ENCODE measurements at places on chromosomes 16 and 17. TPM values are rescaled to one million over a fixed set of nuclear protein-coding genes. Genes with fewer than 3 reads are reported as not detected.

Gene CRAMP1
- 8.0 TPM for total RNA-seq

Gene ANKRD40CL
- total RNA-seq: not detected

DNA sequence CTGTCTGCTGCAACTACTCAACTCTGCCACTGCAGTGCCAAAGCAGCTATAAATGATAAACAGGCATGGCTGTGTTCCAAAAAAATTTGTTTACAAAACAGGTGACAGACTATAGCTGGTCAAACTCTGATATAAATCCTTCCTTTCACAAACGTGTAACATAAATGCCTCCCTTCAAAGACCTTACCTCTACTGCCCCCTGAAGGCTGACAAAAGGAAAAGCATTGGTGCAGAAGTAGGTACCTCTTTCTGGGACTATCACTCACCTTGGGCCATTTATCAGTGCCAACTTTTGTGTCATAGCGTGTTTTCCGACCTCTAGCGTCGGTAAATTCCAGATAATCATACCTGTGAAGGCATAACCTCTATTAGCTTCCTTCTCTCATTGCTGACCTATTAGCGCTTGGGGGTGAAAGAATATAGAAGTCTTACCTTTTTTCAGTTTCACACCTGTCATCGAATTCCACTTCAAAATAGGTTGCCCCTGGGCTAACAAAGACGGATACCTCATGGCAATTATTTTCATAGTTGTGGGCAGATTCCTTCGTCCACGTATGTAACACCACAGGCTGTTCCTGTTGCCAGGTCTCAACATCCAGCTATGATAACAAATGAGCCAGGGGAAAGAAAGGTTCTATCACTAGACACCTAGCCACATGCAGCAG is 67.9 kb downstream of the ZZEF1 start:
- no peak for DNase-seq

GRCh38 chr17:2419486-2419885 is 18.6 kb upstream of the MNT start:
- DNase-seq: no peak

Gene RDM1
- total RNA-seq: 2.8 TPM

Gene TP53TG3F
- total RNA-seq: not detected

Gene SMIM22
- total RNA-seq: 0.98 TPM

DNA sequence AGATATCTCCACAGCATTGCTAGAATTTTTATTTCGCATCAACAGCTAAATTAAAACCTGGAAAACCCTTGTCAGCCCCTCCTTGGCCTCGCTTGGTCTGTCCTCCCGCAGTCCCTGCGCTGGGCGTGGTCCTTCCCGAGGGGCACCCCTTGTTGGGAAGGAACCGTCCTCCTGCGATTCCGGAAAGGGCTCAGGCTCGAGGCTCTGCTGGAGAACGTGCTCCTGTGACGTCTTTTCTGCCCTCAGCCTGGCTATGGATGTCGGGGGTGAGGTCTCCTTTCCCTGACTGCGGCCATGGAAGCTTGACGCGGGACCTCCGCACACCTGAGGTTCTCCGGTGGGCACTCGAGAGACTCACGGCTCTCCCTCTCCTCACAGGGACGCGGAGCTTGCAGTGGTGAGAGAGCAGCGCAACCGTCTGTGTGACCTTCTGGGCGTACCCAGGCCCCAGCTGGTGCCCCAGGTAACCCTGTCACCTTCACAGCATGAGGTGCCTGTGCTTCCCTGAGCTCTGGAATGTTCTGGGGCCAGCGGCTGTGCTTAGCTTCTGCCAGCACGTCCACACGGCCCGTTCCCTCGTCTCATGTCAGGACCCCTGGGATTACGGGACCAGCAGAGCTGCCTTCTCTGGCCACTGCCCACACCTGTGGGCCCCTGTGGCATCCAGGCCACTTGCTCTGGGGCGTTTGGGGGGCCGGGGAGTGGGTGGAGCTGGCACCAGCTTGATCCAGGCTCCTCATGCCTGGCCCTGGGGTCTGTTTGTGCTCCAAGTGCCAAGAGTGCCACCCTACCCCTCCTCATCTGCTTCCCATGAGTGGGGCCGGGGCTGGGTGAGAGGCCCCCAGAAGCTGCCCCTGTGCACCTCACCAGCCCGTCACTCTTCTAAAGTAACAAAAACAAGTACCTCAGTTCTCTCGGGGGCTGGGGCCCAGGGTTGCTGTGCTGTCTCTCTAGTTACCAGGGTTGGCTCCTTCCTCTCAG is 101.5 kb upstream of the ZNF750 start:
- no peak for DNase-seq

Gene KLHL10
- not detected for total RNA-seq

DNA sequence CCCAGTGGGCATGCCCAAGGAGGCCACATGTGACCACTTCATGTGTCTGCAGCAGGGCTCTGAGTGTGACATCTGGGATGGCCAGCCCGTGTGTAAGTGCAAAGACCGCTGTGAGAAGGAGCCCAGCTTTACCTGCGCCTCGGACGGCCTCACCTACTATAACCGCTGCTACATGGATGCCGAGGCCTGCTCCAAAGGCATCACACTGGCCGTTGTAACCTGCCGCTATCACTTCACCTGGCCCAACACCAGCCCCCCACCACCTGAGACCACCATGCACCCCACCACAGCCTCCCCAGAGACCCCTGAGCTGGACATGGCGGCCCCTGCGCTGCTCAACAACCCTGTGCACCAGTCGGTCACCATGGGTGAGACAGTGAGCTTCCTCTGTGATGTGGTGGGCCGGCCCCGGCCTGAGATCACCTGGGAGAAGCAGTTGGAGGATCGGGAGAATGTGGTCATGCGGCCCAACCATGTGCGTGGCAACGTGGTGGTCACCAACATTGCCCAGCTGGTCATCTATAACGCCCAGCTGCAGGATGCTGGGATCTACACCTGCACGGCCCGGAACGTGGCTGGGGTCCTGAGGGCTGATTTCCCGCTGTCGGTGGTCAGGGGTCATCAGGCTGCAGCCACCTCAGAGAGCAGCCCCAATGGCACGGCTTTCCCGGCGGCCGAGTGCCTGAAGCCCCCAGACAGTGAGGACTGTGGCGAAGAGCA is 4.4 kb downstream of the WFIKKN2 start:
- DNase-seq: no peak

Gene CRYBA1
- total RNA-seq: not detected

- no peak for DNase-seq
Observed at GRCh38 chr16:79528338-79528737, 72.2 kb downstream of the MAF start.

GRCh38 chr16:54031107-54031760 is 255.4 kb downstream of the IRX3 start:
- DNase-seq: no peak

DNA sequence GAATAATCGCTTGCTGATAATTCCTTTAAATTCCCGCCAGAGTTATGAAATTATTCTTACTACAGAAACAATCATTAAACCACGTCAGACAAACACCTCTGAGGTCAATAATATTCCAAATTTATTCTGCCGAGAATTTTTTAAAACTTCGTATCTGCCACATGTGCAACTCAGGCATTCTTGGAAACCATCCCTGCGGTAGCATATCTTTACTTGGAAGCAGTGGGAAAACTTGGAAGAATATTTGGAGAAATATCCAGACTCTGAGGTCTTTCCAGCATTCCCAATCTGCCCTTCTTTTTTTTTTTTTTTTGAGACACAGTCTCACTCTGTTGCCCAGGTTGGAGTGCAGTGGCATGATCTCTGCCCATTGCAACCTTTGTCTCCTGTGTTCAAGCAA is 2.0 kb upstream of the CCL11 start:
- no peak for DNase-seq

Gene TBX4
- total RNA-seq: not detected

DNA sequence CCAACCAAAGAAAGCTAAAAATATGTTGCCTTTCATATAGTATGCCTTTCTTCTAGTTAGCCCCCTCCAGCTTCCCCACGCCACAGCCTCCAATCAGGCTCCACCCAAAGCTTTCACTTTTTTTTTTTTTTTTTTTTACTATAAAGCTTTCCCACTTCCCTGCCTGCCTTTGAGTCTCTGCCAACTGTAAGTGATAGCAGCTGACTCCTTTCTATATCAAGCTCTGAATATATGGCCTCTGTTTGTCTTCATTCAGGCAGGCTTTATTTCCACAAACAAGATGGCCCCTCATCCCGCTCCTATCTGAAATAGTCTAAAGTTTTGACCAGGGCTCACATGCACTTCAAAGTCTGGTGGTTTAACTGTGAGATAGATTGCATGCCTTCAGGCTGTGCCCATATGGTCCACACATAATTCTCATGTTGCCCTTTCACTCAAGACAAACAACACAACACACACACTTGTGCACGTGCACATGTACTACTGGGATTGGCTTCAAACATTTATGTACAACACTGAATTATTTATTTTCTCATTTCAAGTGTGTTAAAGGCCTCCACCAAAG is 39.8 kb upstream of the DYNLRB2 start:
- DNase-seq: no peak

Gene LGALS9B
- total RNA-seq: not detected

- no peak for DNase-seq
Observed at GRCh38 chr16:69340095-69340644, 598 bp downstream of the NIP7 start.

- no peak for DNase-seq
Observed at GRCh38 chr17:58059141-58059540, 24.1 kb upstream of the DYNLL2 start.

DNA sequence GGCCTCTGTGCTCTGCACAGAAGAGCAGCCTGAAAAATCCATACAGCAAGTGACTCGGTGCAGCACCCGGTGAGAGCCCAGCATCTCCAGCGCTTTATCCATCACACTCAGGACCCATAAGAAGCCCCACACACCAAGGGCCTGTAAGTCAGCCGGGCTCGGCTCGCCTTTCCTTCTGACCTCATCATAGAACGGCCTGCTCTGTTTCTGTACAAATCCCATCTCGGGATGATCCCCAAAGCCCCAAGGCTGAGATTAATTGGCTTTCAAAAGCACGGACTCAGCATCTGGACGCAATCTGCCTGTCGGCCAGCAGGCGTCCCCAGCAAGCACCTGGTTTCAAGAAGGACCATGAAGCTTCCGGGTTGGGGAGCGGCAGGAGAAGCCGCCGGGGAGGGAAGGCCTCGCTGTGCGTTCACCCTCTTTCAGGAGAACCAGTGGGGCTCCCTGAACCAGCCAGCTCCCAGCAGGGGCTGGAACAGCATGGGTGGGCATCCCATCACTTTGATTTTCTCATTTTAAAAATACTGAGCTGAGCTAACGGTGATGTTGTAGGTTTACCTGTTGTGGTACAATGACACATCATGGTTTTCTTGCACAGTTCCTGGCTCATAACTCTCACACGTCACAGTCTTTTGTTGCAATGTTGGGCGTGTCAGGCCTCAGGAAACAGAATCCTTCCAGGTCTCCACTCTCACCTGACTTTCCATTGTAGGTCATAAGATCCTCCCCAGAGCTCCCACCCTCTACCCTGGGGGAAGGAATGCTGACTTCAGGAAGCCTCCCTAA is 6.7 kb downstream of the CCDC57 start:
- DNase-seq: peak; percentile 33

- no peak for DNase-seq
Observed at GRCh38 chr17:48374650-48375230, 55.3 kb downstream of the SKAP1 start.

DNA sequence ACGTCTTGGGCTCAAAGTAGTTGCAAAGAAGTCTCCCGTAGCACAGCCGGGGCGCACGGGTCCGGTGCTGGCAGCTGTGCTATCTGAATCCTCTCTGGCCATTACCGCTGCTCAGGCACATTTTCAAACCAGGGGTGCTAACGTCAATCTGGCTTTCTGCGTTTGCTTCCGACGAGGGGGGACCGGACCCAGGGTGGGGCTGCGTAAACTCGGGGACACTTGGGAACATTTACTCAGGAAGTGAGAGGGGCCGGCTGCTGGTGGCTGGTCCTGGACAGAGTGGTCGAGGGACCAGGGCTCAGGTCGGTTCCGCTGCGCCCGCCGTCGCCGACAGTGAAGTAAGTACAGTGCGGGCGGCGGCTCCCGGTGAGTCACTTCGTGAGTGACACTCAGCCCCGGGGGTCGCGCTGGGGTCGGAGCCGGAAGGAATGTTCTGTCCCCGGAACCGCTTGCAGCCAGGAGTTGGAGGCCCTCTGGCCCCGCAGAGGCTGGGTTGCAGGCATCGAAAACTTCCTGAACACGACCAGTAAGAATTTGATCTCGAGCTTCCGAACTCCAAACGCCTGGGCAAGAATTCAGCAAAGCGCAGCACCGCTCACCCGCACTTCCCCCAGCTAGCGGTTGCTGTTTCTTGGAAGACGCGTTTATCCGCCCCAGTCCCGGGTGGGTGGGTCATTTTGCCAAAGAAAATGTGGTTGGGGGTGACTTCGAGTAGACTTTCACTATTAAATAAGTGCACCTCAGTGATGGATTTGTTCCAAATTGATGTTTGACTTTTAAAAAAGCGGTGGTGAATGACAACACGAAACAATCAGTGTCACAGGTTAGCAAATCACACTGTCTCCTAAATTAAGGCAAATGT is 1.4 kb upstream of the HS3ST3B1 start:
- DNase-seq: no peak

GRCh38 chr17:69547947-69548346 is 133.4 kb downstream of the MAP2K6 start:
- no peak for DNase-seq

DNA sequence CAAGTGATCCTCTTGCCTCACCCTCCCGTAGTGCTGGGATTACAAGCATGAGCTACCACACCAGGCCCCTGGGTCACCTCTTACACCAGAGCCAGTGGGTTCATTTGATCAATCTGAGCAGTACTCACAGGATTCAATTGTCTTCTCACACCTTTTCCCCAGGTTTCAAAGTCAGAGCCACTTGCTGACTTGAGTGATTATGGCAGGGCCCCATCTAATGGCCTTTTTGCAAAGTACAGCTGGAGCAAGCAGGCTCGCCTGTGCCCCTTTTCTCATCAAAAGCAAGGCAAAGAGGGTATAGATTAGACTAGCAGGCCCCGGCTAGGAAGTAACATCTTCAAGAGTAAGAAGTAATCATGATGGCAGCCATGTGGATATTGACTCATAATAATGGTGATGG is 114.8 kb upstream of the NOL11 start:
- no peak for DNase-seq

GRCh38 chr17:65365169-65365568 is 196.3 kb downstream of the AXIN2 start:
- DNase-seq: no peak

All from epithelial cell of proximal tubule (primary cell).